AG04450 (cell line): ENCODE measurements at places on chromosomes 6 and 20. TPM values are rescaled to one million over a fixed set of nuclear protein-coding genes. Genes with fewer than 3 reads are reported as not detected.

TAGAP gene
- polyA plus RNA-seq, result not detected in 2 replicates

MACROD2 gene
- 0.02 TPM in 1 of 2 replicates, not detected in the other for polyA plus RNA-seq

TRAPPC3L gene
- 0.19 TPM in 1 of 2 replicates, not detected in the other for polyA plus RNA-seq

TREML2 gene
- not detected in 2 replicates for polyA plus RNA-seq

POPDC3 gene
- polyA plus RNA-seq, result 22.2 and 29.1 TPM in 2 replicates

ERMARD gene
- 24.8 and 26.8 TPM in 2 replicates for polyA plus RNA-seq

KIAA0408 gene
- polyA plus RNA-seq, result 4.7 and 6.3 TPM in 2 replicates

DNA sequence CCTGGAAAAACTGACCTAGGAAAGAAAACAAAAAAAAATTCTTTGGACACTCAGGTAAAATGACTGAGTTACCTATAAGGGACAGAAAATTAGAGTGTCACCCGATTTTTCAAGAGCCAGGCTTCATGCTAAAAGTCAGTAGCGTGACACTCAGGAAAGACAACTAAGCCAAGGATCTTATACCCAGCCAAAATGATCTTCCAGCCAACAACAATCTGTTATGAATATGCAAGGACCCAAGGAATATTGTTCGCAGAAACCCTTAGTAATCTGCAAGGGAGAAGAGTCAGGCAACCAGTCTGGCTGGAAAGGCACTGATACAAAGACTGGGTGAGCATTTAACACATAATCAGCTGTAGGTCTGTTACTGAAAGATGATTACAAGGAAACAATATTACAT lies 203.6 kb downstream of the GMPR start:
- no peak for DNase-seq

- no peak for DNase-seq
Observed at GRCh38 chr6:48110436-48111142, 408 bp downstream of the PTCHD4 start.

- DNase-seq, result no peak
Observed at GRCh38 chr20:34268851-34269636, 27.8 kb downstream of the ASIP start.

GRCh38 chr6:18324706-18325042 lies 60.3 kb upstream of the DEK start:
- DNase-seq, result no peak

DNA sequence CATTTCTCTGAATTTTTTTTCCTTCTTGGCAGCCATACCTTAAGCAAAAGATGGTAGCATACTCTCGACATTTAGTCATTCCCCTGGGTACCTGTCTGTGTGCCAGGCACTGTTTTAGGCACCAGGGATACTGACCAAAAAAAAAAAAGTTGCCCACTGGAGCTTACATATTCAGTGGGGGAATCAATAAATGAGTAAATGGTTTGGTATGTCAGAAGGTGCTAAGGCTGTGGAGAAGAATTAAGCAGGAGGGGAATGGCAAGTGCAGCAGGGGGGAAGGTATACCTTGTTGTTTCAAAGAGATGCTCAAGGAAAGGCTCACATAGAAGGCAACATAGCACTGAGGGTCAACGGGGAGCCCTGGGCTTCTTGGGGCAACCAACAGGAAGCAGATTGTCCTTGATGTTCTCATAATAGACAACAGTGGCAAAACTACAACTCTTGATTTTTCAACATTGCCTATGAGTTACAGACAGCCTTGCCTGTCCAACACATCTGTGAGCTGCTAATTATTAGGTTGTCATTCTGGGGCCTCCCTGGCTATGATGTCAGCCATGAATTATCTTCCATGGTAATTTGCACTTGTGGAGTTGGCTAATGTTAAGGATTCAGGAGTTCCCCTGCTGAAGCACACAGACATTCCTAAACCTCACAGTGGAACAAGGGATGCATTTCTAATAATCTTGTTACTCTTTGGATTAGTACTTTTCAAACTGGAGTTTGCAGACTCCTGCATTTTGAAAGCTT lies 19.6 kb downstream of the NT5E start:
- DNase-seq, result no peak

DNA sequence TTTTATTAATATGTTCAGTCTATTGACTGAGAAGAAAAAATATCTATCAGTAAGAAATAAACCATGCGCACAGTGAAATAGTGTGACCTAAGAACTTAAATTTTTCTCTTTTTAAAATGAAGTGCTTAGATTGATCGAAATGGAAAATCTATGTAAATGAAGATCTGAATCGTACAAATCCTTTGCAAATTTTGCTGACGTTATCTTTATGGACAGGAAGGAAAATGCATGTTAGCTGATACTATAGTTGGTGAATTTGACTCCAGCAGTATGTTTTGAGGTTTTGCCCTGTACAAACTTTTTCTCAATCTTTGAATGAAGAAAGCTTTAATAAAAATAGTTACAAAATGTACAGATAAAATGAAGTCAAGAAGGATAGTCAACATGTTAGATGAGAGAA lies 82.9 kb downstream of the NRN1 start:
- DNase-seq, result no peak

- no peak for DNase-seq
Observed at GRCh38 chr20:34165018-34165619, 53.1 kb upstream of the EIF2S2 start.

DNA sequence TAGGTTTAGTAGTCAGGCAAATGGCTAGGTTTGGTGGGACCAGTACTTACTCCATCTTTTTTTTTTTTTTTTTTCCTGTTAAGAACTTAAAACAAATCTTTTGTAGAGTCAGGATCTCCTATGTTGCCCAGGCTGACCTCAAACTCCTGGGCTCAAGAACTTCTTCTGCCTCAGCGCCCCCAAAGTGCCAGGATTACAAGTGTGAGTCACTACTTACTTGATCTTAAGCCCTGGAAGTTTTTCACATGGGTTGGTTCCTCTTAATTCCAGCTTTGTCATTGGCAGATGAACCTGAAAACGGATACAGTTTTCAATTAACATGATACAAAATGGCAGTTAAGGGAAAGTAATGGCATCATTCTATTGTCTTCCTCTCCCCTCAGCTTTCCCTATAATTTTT lies 179.4 kb upstream of the JAG1 start:
- DNase-seq, result no peak

DNA sequence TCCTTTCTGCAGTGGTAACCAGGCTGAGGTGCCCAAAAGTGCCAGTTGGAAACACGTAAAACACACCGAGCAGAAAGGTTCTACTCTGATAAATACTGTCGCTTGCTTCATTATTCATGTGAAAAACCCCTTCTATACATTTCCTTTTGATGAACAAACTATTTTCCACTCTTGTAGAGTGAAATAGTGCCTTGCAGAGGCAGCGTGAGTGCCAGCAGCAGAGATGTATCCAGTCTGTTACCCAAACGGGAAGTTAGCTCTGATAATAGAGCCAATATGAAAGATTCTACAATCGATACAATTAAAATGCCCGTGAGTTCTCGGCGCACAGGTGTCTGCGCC lies 1.5 kb downstream of the ZBTB46 start:
- DNase-seq, result no peak

DNA sequence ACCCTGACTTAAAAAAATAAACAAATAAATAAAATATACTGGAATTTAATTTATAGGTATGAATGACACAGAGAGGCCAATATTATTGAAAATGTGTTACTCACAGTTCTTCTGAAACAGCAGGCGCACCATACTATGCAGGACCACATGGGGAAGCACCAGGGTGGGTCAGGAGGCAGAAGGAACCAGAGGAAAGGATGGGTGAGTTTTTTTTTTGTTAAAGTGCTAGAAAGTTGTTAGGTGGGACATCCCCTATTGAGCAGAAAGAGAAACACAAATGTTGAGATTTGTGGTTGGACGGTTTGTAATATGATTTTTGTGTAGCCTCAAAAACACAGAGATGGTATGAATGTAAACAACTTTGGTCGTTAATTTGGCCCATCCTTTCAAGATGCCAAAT lies 26.0 kb downstream of the PTPRA start:
- no peak for DNase-seq

- no peak for DNase-seq
Observed at GRCh38 chr6:142925575-142926110, 19.3 kb downstream of the HIVEP2 start.

DNA sequence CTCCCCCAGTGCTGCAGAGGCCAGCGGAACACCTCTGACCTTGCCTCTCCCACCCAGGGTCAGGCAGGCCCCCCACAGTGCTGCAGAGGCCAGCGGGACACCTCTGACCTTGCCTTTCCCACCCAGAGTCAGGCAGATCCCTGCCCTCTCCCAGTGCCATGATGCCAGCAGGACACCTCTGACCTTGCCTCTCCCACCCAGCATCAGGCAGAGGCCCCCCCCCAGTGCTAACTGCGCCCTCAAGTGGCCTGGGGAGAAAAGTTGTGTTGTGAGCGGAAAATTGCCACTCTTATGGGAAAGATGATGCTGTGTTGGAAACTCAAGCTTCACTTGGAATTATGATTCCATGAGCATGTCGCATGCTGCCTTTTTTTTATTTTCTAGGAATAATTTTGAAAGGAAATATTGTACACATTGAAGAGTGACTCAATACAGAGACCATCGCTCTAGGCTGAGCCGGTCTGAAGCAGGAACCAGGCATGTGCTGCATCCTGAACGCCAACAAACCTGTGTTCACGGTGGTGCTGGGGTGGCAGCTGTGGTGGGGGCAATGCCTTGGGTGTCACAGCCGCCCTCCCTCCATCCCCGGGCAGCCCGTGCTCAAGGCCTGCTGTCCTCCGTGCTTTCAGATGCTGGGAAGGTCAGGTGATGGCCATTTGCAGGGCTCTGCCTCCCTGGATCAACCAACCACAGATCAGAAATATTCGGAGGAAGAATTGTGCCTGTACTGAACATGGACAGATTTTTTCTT lies 98.6 kb downstream of the CDH4 start:
- DNase-seq, result no peak

GRCh38 chr6:37617073-37617472 lies 80.6 kb downstream of the MDGA1 start:
- DNase-seq, result no peak

GRCh38 chr6:147834084-147834776 lies 325.7 kb downstream of the SAMD5 start:
- DNase-seq, result no peak

DNA sequence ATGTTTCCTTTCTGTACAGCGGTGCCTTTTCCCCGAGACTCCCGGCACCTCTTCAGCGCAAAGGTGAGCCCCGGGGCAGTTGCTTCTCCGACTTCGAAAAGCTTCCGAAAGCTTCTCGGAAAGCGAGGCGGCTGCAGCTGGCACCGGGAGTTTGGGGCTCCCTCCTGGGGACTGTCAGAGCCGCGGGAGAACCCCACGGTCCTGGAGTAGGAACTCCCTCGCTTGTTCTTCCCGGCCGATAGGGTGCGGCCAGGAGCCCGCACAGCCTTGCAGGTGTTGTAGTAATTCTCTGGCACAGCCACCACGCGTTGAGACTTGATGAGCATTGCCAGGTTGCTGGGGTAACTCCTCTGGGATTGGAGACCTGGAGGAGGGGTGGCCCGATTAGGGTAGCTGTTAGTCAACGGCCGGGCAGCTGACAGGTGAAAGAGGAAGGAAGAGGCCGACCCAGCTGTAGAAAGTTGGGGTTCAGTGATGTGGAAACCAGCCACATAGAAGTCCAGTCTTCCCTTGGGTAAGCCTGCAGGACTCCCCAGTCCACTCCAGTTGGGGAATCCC lies 721 bp downstream of the KDM1B start:
- DNase-seq, result no peak

DNA sequence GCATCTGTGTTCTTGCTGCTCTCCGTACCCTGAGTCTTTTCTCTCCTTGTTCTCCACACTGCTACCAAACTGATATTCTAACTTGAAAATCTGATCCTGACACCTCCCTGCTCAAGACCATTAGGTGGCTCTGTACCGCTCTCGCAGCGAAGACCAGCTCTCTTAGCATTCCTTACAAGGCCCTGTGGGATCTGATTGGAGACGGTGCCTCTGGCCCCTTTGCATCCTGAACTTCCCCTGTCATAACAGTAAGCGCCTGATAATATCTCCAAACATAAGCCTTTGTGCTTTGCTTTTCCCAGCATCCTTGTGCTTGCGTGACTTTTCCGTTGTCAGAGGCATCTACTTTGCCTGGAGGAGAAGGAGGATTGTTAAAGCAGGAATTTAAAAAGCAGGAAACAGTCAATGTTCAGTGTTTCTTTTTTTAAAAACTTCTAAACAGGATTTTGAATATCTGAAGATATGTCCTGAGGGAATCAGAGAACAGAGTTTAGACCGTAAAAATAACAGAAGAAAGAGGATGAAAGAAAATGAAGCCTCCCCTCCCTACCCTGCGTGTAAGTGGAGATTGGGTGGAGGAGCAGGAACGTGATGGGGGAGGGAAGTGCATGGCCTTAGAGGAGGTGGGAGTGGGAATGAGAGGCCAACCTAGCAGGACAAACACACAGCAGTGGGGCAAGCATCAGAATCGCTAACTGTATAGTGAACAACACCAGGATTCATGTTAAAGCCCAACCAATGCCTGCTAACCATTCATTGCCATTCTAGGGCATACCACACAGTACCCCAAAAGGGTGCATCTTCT lies 89.2 kb upstream of the STMND1 start:
- DNase-seq, result peak; percentile 27

GRCh38 chr6:71460933-71461332 lies 172.3 kb downstream of the OGFRL1 start:
- no peak for DNase-seq
